ENCODE measurements at places on chromosomes 1 and 21. TPM values are rescaled to one million over a fixed set of nuclear protein-coding genes. Genes with fewer than 3 reads are reported as not detected.
A peak's percentile ranks its signal among the peaks of the same experiment; 100 is the strongest.

DNA sequence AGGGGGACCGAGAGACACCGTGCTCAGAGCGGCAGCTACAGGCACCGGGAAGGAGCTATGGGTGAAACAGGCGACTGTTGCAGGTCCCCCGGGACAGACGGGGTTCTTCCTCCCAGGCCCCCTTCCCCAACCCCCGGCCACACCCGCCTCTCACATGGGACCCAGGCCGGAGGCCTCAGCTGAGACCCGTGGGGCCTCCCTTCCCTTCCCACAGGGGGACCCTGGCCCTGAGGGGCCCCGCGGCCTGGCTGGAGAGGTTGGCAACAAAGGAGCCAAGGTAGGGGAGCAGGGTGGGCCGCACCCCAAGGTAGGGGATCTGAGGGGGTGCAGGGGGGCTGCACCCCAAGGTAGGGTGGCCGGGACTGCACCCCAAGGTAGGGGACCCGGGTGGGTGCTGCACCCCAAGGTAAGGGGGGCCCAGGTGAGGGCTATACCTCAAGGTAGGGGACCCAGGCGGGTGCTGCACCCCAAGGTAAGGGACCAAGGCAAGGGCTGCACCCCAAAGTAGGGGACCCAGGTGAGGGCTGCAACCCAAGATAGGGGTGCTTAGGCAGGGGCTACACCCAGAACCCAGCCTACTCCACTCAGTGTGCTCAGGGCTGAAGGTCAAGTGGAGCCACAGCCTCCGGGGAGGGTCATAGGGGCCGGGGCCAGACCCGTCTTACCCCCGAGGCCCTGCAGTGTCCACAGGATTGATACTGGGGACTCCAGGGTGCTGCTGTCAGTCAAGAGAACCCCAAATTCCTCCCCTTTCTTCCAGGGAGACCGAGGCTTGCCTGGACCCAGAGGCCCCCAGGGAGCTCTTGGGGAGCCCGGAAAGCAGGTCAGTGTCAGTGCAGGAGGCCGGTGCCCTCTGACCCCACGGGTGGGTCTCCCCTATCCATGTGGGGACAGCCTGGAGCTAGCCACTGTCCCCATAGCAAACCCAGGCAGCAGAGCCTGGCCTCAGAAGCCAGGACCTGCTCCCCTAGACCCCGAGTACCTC is 22.7 kb downstream of the COL6A2 start:
- DNase-seq = no peak

DNA sequence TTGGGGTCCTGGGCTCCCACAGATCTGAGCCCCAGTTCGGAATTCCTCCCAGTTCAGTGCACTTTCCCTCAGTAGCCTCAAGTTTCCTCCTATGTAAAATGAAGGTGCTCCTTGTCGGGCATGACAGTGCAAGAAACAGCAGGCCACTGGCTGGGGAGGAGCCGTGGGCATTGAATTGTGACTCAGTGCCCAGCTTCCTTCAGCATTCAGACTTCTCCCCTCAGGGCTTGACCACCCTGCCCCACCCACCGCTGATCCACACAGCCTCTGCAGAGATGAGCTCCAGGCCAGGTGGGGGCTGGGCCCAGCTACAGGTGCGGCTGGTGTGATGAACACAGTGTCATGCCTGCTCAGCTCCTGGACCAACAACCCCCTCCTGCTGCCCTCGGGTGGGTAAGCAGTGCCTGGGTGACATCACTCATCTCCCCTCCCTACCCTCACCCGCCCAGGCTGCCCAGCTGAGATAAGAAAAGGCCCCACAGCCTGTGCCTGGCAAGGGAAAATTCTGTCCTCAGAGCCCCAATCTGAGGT is 4.9 kb downstream of the MOB3C start:
- no peak for DNase-seq

DNA sequence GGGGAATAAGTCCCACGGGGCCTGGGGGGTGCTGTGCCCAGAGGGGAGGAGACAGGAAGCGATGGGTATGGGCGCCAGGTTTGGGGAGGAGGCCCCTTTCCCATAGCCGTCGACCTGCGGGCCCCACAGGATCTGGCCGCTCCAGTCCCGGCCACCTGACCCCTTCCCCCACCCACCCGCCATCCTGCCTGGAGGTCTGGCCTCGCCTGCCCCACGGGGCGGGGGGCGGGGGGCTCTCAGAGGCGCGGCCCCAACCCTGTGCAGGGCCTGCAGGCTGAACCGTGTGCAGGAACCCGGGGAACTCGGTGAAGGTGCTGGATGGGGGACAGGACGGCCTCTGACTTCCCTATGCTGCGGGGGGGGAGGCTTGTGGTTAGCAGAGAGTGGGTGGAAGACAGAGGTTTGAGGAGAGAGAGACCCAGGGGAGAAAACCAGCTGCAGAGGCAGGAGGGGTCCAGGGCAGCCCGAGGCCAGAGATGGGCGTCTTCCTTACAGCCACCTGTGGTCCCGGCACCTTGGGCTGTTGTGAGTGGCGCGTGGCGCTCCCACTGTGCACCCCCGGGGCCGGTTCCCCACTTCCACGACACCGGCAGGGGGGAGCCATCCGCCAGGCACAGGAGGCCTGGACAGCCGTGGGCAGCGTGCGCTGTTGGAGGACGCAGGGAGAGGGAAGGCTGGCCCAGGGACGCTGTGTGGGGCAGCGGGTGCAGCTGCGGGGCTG is 2.5 kb upstream of the TNFRSF18 start:
- no peak for DNase-seq

DNA sequence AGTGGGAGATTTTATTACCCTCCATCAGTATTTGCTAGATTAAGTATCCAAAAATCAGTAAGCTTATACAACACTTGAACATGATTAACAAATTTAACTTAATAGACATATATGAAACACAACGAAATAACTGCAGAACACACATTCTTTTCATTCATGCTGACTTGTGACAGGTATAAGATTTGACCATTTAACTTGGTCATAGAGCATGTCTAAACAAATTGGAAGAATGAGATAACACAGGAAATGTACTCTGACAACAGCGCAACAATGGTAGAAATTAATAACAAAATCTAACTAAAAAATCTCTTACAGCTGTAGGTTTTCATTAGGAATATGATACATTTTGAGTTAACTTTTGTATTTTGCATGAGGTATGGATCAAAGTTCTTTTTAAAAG is 62.4 kb upstream of the TTLL7 start:
- DNase-seq = no peak

- no peak for DNase-seq
These were observed 47.9 kb downstream of the KCNAB2 start for GRCh38 chr1:6093611-6094010.

GRCh38 chr1:14842361-14842760 is 243.9 kb downstream of the KAZN start:
- DNase-seq = no peak

GRCh38 chr1:64948216-64948615 is 18.1 kb downstream of the JAK1 start:
- DNase-seq = no peak

GRCh38 chr21:17468698-17469097 is 44.1 kb upstream of the CXADR start:
- DNase-seq = no peak

DNA sequence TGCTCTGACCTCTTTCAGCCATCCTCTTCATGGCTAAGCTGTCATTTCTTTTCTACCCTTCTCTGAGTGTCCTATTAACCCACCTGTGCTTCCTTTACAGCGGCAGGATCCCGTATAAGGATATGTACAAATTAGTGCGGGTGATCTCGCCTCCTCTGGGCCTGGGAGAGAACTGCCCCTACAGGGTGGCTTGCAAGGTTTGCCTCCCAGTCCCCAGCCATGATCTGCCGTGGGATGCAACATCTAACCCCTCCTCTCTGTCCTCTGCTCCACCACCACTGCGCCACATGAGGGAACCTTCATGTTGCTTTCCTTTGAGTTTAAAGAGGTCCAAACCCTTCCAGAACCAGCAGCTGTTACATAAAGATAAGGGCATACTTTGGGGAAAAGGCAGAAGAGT is 282.2 kb downstream of the ZNF648 start:
- DNase-seq = no peak

DNA sequence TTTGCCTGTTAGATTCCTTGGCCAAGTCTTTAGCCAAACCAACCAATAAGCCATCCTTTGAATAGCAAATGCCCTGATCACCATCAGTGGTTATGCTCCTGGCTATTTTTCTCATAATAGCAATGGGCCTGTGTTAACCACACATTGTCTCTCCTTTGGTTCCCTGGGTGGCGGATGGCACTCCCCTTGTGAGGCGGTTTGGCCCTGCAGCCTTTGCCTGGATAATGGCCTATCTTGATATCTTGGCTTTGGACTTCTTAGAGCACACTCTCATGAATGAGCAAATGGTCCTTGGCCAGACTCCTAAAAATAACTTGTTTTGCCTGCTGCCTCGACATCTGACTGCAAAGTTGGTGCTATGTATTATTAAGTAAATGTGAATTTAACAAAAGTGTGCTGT is 22.4 kb upstream of the ZBTB18 start:
- no peak for DNase-seq

GRCh38 chr21:44872649-44873355 is 688 bp downstream of the PTTG1IP start:
- DNase-seq = no peak

DNA sequence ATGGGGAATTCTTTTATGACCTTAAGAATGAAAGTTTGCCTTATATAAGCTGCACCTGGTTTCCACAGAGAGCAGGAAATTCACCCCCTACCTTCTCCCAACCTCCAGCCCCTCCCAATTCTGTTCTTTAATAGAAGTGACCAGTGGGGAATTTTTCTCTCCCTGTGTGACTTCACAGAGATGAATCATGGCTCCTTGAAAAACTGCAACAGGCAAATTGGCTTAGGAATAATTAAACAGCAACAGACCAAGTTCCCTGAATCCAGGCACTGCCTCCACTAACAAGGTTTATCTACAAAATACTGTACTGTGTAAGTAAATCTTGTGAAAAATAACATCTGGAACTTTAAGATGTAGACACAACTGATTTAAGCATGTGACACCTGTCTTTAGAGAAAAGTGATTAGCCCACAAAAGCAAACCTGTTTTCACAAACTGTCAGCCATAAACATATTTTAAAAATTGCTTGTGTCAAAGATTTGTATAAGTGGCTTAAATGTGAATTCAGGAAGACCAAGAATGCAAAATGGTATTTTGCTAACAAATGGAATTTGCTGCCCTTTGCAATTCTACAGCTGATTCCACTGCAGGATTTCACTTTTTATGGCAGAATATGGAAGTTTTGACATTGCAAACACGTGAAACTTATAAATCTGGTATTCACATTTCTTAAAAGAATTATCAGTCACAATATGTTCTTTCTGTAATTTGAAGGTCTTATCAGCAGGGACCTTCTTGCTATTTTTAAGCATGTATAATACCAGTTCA is 54.0 kb downstream of the ALG14 start:
- DNase-seq = peak; percentile 69

DNA sequence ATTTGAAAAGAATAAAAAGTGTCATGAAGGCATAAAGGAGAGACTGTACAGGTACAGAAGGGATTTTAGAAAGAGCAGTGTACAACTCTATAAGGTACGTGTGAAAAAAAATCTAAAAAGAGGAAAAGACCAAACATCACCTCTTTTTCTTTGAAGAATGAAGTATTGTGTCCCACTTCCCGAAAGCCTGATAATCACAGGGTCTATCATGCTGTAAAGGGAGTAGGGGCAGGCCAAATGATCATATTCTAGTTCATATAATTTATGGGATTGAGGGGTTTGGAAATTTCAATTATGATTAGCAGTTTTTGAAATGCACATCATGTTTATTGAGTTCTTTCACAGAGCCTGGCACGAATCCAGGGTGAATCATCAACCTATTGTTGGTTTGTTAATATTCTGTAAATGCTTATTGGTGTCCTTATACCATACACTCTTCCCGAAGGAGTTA is 910 bp upstream of the RERE start:
- DNase-seq = no peak

DNA sequence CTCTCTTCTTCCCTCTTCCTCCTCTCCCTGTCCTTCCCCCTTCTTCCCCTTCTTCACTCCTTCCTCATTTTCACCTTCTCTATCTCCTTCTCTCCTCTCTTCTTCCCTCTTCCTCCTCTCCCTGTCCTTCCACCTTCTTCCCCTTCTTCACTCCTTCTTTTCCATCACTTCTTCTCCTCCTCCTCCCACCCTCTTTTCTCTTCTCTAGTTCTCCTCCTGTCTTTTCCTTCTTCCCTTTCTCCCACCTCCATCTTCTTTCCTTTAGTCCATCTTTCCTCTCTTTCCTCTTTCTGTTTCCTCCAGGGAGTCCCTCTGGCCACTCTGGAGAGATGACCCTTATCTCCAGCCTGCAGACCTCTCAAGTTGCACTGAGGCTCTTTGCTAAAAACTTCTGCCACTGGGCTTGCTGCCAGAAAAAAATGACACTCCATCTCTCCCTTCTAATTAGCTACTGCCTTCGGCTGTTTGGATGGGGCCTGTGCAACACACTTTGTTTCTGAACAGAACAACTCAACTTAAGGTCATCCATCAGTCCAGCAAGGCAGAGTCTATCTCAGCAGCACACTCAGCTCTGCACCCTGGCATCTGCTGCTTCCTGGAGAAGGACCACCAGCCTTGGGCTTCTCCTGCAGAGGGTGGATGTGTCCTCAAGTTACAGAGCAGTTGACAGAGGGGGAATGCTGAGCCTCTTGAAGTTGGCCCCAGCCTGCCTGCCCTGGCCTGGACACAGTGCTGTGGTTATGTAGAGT is 538.8 kb downstream of the MATN1 start:
- DNase-seq = no peak

- no peak for DNase-seq
These were observed 3.0 kb downstream of the YOD1 start for GRCh38 chr1:207048041-207048440.

DNA sequence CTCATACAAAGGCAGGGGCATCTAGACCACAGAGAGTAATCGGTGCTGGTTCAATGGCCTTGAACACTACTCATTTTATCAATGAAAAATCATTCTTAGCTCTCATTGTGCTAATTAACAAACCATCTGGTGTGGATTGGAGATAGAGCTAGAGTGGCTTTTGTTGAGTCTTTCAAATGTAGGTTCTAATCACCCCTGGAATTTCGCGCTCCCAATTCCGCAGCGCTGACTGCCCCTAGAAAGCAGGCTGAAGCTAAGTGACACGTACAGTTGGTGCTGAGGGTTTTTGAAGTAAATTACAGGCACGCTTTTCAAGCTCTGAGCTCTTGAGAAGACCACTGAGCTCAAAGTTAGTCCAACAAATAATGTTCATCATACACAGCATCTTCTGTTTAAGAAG is 31.2 kb upstream of the CA6 start:
- no peak for DNase-seq

- DNase-seq = no peak
These were observed 390 bp upstream of the S100A9 start for GRCh38 chr1:153357076-153357852.

DNA sequence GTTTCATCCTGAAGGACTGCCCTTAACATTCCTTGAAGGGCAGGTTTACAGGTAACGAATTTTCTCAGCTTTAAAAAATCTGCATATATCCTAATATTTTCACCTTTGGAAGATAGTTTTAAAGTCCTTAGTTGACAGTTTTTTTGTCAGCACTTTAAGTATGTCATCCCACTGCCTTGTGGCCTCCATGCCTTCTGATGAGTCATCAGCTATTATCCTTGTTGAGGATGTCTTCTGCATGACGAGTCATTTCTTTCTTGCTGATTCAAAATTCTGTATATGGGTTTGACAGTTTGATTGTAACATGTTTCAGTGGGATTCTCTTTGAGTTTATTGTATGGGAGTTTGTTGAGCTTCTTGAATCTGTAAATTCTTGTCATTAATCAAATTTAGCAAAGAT is 500.6 kb downstream of the DISC1 start:
- DNase-seq = no peak

Gene PAQR6
- 1.5 TPM for total RNA-seq

Gene COL8A2
- total RNA-seq = 0.06 TPM

Gene FOXO6
- total RNA-seq = 0.72 TPM

Gene RAVER2
- 9.8 TPM for total RNA-seq

Gene ANGPTL3
- total RNA-seq = not detected

Gene NR1I3
- not detected for total RNA-seq

Gene RAB25
- total RNA-seq = 47.5 TPM

Gene F11R
- 57.8 TPM for total RNA-seq

Gene LCE6A
- not detected for total RNA-seq

Gene FAM89A
- 5.9 TPM for total RNA-seq

Gene FGGY
- total RNA-seq = 3.2 TPM

Measured in epithelial cell of proximal tubule (primary cell).